Kasumi-1 (cell line): ENCODE measurements at places on chromosomes 3 and 15.

GRCh38 chr3:186151077-186151971, 42.4 kb upstream of the ETV5 start:
- DNase-seq: no peak

DNA sequence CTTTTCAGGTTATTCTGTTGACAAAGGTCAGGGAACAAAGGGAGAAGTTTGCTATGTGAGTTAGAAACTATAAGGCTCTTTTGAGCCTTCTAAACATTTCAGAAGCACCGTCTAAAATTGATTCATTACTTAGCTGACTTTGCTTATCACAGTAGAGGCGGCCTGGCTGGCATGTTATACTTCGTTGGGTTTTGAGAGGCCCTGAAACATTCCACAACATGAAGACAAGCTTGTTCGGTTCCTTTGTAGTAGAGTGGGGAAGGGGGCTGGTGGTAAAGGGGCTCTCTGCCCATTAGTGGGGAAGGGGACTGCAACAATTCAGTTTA, 23.6 kb downstream of the ZBTB38 start:
- DNase-seq: no peak

- DNase-seq: no peak
Observed at GRCh38 chr3:15756505-15756904, 41.3 kb downstream of the ANKRD28 start.

- DNase-seq: no peak
Observed at GRCh38 chr3:48845170-48845569, 2.5 kb downstream of the PRKAR2A start.
